ENCODE measurements at places on chromosomes 3 and 15.
A peak's percentile ranks its signal among the peaks of the same experiment; 100 is the strongest.

DNA sequence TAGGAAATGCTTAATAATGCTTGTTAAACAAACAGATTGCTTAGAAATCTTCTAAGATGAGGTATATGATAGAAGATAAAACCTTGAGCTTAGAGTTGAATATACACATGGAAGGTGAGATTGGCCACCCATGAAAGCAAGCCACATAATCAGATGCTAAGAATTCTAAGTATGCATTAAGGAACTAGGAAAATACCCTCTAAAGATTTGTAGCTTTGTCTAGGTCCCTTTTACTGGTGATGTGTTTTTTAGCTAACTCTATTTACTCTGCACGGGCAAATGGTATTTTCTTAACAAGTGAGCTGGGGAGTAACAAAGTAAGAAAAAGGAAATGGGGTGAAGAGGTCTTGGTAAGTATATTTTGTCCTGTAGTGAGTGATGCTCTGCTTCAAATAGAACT, 310.3 kb downstream of the OXSM start:
- no peak for DNase-seq

DNA sequence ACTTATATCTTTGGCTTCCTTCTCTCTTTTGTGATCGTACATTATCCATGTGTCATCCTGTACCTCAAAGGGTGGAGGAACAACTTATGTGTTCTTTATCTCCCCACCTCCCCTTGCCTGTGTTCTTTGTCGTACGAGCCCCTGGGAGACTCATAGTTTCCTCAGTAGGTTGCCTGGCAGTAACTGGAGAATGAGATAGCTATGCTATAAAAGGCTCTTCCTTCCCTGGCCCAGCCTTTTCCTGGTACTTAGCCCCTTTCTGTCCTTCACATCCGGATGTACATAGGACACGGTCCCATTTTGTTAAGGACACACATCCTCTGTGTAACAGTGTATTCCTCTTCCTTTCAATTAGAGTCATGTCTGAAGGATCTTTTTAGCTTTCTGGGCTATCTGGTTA, 32.1 kb downstream of the PLCL2 start:
- DNase-seq = no peak

- peak; percentile 60 for DNase-seq
Measured at GRCh38 chr3:13281507-13282357, 138.4 kb downstream of the NUP210 start.

DNA sequence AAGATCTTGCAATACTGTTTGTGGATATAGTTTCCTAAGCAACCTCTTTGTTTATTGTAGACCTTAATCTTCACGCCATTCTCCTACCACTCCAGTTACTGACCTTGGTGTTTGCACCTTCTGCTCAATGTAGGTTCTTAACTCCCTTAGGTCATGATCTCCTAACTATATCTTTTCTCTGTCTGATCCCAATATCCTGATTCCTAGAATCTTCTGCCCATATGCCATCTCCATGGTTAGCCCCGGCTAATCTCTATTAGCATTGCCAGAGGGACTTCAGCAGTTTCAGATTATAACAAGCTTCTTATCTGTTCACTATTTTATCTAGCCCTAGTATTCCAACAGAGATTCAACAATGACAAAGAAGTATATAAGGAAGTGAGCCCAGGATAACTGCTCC, 64.9 kb downstream of the IMPG2 start:
- no peak for DNase-seq

DNA sequence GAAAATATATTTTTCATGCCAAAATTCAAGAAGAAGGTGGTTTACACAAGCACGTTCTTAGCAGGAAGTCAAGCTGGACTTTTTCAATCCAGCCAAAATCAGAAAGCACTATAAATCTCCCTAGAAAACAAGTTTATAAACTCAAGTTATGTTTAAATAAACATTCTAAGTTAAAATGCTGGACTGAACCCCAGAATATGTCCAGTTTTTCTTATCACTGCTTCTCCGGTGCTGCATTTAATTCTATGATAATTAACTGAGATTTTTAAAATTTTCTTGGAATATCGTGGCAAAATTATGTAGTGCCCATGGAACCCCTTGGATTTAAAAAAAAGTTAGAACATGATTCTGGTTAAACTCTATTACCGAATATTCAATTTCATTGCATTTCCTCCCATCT, 218.2 kb upstream of the MDFIC2 start:
- DNase-seq = no peak

- DNase-seq = no peak
Measured at GRCh38 chr3:67037615-67038014, 39.5 kb downstream of the KBTBD8 start.

DNA sequence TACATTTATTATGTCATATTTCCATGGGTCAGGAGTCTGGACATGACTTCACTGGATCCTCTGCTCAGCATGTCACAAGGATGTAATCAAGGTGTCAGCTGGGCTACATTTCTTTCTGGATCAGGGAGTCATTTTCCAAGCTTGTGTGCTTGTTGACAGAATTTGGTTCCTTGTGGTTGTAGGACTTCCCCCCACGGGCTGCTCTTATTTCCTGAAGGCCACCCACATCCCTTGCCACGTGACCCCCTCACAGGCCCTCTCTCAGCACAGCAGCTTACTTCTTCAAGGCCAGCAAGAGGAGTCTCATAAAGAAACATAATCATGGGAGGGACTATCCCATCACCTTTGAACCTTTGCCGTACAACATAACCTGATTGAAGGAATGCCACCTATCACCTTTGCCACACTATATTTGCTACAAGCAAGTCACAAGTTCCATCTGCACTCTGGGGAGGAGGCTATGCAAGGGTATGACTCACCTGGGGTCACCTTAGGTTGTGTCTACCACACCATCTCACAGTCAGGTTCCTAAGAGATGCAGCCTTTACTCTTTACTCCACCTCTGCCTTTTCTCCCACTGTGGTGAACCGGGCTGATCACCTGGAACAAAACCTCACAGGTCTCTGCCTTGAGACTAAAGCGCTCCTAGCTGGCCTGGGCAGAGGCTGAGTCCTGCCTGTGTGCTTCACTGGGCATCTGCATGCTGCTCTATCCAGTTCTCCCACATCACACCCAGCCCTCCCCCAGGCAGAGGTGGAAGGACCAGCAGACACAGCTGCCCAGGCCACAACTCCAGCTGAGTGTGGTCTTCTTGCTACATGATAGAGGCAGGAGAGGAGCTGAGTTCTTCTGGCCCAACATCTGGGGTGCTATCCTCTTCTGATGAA, 13.5 kb downstream of the RAB6B start:
- DNase-seq = no peak

GRCh38 chr3:115071601-115072000, 75.5 kb downstream of the ZBTB20 start:
- DNase-seq = no peak

- no peak for DNase-seq
Measured at GRCh38 chr15:101169495-101170071, 82.3 kb downstream of the CHSY1 start.

GRCh38 chr15:70270752-70271111, 173.0 kb upstream of the TLE3 start:
- no peak for DNase-seq

DNA sequence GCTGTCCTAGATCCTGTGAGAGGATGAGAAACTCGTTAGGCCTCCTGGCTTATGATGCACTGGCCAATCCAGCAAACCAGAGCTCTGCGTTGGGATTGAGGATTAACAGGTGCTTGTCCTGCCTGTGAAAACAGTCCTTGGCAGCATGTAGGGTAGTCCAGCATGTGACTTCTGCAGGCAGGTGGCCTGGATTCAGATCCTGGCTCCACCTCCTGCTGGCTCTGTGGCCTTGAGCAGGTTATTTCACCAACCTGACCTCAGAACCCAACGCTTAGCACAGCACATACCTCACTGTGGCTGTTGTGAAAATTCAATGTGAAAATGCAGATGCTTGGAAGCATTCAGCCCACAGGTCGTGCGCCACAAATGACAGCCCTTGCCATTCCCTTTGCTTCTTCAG, 33.6 kb downstream of the PLA2G4D start:
- DNase-seq = no peak

Data from H54 (cell line).